ENCODE measurements at places on chromosomes 11 and 22.

GRCh38 chr11:96036863-96037262 is 113.0 kb upstream of the MTMR2 start:
- no peak overlapping the region for H3K4me3 ChIP-seq
- DNase-seq, result no peak
- no peaks in the 10 kb centered on the region for H3K36me3 ChIP-seq
- no peak overlapping the region for H3K27ac ChIP-seq
- no peaks in the 10 kb centered on the region for H3K27me3 ChIP-seq

DNA sequence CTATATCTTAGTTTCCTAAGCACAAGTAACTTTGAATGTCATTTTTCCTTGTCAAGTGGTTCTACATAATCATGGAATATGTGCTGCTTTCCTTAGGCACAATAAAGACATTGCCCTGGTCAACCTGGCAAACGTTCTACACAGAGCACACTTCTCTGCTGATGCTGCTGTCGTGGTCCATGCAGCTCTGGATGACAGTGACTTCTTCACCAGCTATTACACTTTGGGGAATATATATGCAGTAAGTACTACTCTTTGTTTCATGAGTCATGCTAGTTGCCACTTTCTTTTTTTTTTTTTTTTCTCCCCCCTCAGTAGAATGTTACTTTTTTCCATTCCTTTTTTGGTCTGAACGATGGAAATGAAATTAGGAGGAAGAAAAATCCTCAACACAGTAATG is 38.5 kb downstream of the TTC17 start:
- peaks cover 5% of the 10 kb centered on the region for H3K36me3 ChIP-seq
- H3K4me1 ChIP-seq, result no peaks in the 10 kb centered on the region
- H3K27me3 ChIP-seq, result no peaks in the 10 kb centered on the region
- no peak for DNase-seq
- no peak overlapping the region for H3K4me3 ChIP-seq

- H3K27me3 ChIP-seq, result no peaks in the 10 kb centered on the region
- H3K4me1 ChIP-seq, result no peaks in the 10 kb centered on the region
Observed at GRCh38 chr11:109865548-109866186, 227.5 kb upstream of the ZC3H12C start.

GRCh38 chr22:42192547-42192946 is 61.9 kb upstream of the CYP2D6 start:
- no peaks in the 10 kb centered on the region for H3K36me3 ChIP-seq
- no peak for DNase-seq
- peaks cover 5% of the 10 kb centered on the region for H3K4me1 ChIP-seq
- H3K4me3 ChIP-seq, result no peak overlapping the region
- H3K27ac ChIP-seq, result no peak overlapping the region

DNA sequence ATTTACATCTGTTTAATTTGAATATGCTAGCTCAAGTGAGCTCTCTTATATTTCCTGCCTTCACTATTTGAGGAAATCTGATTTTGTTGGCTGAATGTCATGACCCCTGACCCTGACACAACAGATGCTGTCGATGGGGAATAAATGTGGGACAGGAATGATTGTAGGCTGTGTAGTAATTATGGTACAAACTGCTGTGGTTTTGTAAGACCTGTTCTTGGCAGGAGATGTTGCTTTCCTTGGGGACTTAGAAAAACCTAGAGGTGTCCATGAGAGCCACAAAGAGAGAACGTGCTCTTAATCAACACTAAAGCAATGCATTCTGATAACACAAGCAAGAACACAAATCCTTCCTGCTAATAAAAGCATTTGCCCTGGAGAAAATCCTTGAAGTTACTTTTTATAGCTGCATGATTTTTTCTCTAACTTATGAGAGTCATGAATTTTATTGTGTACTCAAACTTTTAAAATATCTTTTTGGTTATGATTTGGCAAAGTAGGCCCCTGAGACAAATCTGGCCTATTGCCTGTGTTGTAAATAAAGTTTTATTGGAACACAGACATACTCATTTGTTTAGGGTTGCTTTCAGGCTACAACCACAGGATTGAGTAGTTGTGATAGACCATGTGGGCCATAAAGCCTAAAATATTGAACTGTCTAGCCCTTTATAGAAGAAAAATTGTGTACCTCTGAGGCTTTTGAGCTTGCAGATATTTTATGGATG is 90.2 kb downstream of the DDX10 start:
- H3K27me3 ChIP-seq, result no peaks in the 10 kb centered on the region
- H3K36me3 ChIP-seq, result no peaks in the 10 kb centered on the region

- 0 out of 2 replicates have a peak, but pooled peaks cover 3% of the 10 kb centered on the region for H3K4me1 ChIP-seq
- H3K4me3 ChIP-seq, result no peak overlapping the region
- H3K27ac ChIP-seq, result no peak overlapping the region
- no peaks in the 10 kb centered on the region for H3K36me3 ChIP-seq
- no peaks in the 10 kb centered on the region for H3K27me3 ChIP-seq
Observed at GRCh38 chr11:12066056-12066798, 44.2 kb upstream of the MICAL2 start.

GRCh38 chr11:96102664-96103078 is 178.8 kb upstream of the MTMR2 start:
- H3K36me3 ChIP-seq, result no peaks in the 10 kb centered on the region
- no peaks in the 10 kb centered on the region for H3K27me3 ChIP-seq
- no peaks in the 10 kb centered on the region for H3K4me1 ChIP-seq
- no peak for DNase-seq

DNA sequence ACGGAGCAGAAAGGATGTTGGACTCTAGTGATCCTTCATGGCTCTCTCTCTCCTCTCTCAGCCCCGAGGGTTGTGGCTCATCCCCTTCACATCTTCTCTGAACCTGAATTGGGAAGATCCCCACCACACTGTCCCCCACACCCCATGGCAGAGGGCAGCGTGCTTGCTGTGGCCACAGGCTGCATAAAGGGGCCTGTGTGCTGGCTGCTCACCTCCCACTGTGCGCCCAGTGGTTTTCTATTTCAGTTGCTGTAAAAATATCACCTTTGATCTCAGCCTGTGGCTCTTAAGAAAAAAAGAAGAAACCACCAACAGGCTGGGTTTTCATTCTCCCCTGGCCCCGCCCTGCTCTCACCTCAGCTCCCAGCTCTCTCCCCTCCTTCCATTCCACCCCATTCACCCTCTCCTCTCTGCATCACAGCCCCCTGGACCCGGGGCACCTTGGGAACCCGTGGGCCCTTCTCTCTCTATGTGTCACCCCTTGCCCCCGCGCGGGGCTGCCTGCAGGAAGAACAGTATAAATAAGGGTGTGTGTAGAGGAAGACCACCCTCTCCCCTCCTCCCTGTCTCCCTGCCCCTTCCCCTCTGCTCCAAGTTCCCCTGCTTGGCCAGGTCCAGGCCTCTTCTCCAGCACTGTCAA is 25.8 kb upstream of the WNT11 start:
- no peak overlapping the region for H3K4me3 ChIP-seq
- H3K27ac ChIP-seq, result no peak overlapping the region
- no peak for DNase-seq
- no peaks in the 10 kb centered on the region for H3K36me3 ChIP-seq
- no peaks in the 10 kb centered on the region for H3K4me1 ChIP-seq

DNA sequence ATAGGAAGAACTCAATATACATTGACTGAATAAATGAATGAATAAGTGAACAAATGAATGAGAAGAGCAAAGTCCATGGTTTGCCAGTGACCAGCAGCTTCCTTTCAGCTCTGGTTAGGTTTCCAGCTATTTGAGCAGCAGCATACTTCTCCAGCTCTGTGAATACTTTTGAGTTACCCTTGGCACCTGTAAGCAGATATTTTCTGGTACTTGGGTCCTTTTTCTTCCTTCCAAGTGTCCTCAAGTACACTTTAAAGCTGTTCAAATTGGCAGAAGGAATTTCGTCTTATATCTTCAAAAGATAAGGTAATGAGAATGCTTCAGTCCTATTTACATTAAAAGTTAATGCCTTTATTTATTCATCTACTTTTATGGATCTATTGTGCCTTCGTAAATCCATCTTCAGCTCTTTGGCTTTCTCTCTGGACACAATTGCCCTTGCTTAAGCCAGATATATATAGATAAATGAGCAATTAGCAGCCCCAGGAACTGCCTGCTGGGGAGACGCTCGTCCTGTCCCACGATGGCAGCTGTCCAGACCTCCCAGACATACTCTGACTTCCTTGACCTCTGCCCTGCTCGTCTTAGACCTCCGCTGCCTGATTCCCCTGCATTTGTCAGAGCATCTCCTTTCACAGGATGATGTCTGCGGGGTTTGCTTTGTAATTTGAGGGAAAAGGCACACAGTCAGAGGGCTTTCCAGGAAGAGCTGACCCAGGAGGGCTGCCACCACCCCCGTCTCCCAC is 926.3 kb downstream of the OPCML start:
- H3K4me1 ChIP-seq, result no peaks in the 10 kb centered on the region
- no peak for DNase-seq
- H3K27me3 ChIP-seq, result no peaks in the 10 kb centered on the region

DNA sequence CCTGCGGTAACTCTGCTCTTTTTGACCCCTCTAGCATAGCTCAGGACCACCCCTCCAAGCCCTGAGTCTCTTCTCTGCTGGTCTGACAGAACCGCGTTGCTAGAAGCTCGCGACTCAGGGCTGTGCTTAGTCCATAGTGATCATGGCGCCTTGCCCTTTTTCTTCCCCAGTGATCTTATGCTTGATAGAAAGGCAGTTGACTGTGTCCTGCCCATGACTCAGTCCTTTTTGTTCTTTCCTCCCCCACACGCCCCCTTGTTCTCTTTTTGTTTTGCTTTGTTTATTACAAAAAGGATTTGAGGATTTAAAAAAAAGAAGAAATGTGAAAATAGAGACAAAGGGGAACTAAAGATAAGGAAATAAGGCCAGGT is 17.5 kb downstream of the IL17RA start:
- H3K27me3 ChIP-seq, result no peaks in the 10 kb centered on the region
- no peak overlapping the region for H3K27ac ChIP-seq
- DNase-seq, result no peak
- H3K4me1 ChIP-seq, result no peaks in the 10 kb centered on the region

DNA sequence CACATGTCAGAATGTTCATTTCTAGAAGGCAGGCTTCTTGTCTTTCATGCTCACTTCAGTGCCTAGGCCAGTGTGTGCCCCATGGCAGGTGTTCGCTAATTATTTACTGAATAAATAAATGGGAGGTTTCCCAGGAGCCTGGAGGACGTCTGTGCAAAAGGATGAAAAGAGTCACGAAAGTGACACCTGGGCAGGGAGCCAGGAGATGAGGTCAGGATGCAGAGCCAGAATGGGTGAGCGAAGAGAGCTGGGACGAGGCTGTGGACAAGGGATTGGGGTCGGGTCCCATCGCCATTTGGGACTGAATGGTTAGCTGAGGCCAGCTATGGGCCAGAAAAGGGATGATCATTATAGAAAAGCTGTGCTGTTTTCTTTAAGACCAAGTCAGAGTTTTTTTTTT is 560.4 kb downstream of the TBC1D22A start:
- H3K27me3 ChIP-seq, result no peaks in the 10 kb centered on the region
- H3K27ac ChIP-seq, result no peak overlapping the region
- no peaks in the 10 kb centered on the region for H3K4me1 ChIP-seq
- no peaks in the 10 kb centered on the region for H3K36me3 ChIP-seq
- H3K4me3 ChIP-seq, result no peak overlapping the region

DNA sequence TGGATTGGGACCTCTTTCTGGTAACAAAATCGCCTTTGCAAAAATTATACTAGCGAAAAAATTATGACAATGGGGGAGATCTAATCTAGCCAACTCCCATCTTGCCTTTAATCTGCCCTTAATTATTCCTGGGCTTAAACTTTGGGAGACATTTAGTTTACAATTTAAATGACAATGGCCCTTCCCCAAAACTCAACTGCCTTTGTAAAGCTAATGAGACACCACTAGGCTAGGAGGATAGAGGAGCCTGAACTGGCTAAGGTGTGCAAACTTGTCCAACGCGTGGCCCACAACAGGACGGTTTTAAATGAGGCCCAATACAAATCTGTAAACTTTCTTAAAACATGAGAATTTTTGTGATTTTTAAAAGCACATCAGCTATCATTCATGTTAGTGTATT is 67.3 kb downstream of the RSF1 start:
- H3K4me3 ChIP-seq, result no peak overlapping the region
- no peak overlapping the region for H3K27ac ChIP-seq
- peak; percentile 35 for DNase-seq
- peaks cover 4% of the 10 kb centered on the region for H3K4me1 ChIP-seq
- no peaks in the 10 kb centered on the region for H3K27me3 ChIP-seq
- H3K36me3 ChIP-seq, result no peaks in the 10 kb centered on the region

DNA sequence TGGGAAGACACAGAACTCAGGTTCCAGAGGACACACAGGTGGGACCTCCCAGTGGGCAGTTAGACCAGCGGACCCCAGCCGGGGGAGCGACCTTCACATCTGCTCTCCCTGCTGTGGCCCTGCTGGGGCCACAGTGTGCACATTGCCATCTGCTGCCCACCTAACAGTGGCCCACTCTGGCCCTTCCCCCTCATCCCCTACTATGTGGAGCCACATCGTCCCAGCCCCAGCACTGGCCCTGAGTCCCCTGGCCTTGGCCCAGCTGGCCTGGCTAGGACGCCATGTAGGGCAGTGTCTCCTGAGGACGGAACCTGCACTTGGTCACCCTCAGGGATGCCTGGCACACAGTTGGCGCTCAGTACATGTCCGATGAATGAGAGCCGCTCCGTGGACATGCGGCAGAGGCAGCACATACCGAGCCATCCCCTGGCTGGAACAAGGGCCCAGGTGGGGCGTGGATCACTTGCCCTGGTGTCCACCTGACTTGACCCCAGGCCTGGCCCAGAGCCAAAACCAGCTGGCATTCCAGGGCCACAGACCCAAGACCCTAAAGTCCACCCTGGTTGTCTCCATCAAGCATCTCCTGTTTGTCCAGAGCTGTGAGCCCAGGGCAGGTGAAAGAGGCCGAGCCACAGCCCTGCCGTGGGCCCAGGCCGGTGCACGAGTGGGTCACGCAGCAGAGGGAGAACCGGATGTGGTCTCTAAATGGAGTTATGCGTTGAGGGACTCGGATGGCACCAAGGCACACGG is 93.1 kb upstream of the FGF3 start:
- no peaks in the 10 kb centered on the region for H3K36me3 ChIP-seq
- H3K4me3 ChIP-seq, result no peak overlapping the region
- H3K27me3 ChIP-seq, result no peaks in the 10 kb centered on the region
- no peaks in the 10 kb centered on the region for H3K4me1 ChIP-seq
- DNase-seq, result no peak
- H3K27ac ChIP-seq, result no peak overlapping the region

- no peaks in the 10 kb centered on the region for H3K27me3 ChIP-seq
- H3K36me3 ChIP-seq, result no peaks in the 10 kb centered on the region
- peak; percentile 45 for DNase-seq
- no peak overlapping the region for H3K27ac ChIP-seq
Observed at GRCh38 chr11:30917859-30918478, 331.8 kb upstream of the MPPED2 start.

- H3K27ac ChIP-seq, result no peak overlapping the region
- H3K4me3 ChIP-seq, result no peak overlapping the region
- no peaks in the 10 kb centered on the region for H3K36me3 ChIP-seq
- no peaks in the 10 kb centered on the region for H3K4me1 ChIP-seq
- H3K27me3 ChIP-seq, result no peaks in the 10 kb centered on the region
Observed at GRCh38 chr11:44290208-44290607, 19.7 kb downstream of the ALX4 start.

- no peaks in the 10 kb centered on the region for H3K4me1 ChIP-seq
- DNase-seq, result no peak
- no peak overlapping the region for H3K27ac ChIP-seq
- H3K36me3 ChIP-seq, result peaks cover 32% of the 10 kb centered on the region
- H3K4me3 ChIP-seq, result no peak overlapping the region
Observed at GRCh38 chr22:29343313-29343805, 27.9 kb upstream of the RASL10A start.

- H3K4me3 ChIP-seq, result no peak overlapping the region
- H3K4me1 ChIP-seq, result no peaks in the 10 kb centered on the region
- no peaks in the 10 kb centered on the region for H3K27me3 ChIP-seq
- peak; percentile 31 for DNase-seq
Observed at GRCh38 chr11:18203723-18204122, 31.1 kb downstream of the MRGPRX4 start.

- no peaks in the 10 kb centered on the region for H3K27me3 ChIP-seq
- H3K4me3 ChIP-seq, result no peak overlapping the region
- no peak overlapping the region for H3K27ac ChIP-seq
- no peak for DNase-seq
- no peaks in the 10 kb centered on the region for H3K4me1 ChIP-seq
Observed at GRCh38 chr22:11605468-11605981, 3922.5 kb upstream of the OR11H1 start.
